Activated T-helper 1 cell treated with anti-CD3 and anti-CD28 coated beads, Interleukin-12 subunit alpha, Interleukin-12 subunit beta, Interleukin-2, Interleukin-4 antibody, amounts not matched to agents 30 ng/mL and 10 ng/mL and 1 ng/mL, durations not matched to agents 14 hours and 24 hours and 36 hours (primary cell): ENCODE measurements at places on chromosomes 12 and 14.

DNA sequence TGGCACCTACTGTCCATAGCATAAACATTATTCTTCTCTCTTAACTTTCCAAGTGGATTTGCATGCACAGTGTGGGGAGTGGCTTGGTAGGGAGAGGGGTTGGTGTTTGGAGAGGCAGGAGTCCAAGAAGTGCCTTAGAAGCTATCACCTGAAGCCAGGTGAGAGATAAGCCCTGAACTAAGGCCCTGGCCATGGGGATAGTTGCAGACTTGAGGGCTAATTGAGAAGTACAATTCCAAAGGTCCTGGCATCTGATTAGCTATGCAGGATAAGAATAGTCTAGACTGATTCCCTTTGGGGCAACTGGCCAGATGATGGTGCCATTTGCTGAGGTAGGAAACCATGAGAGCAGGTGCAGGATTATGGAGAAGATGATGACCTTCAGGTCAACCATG lies 2.0 kb upstream of the PCK2 start:
- DNase-seq = no peak

DNA sequence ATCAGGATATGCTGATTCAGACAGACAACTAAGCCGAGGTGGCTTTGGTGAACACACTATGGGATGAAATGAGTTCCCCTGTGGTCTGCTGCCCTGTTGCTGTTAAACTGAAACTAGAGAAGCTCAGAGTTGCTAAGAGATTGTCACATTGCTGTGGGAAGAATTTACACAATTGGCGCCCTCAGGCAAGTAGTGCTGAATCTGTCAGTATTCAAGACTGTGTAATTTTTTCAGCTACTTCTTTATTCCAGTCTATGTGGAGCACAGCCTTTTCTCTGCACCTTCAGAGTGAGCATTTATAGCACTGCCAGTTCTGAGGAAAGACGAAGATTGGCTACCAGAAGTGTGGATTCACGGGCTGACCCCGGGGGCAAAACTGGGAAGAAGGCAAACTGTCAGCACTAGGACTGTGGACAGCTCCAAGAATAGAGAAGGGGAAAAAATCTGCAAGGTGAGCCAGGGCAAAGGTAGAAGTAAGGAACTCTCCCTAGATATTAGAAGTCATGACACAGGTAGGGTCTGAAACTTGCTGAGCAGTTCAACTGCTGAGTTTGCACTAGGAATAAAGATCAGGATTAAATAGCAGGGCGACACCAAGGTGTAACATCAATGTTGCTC lies 218.8 kb upstream of the TMPO start:
- DNase-seq = no peak

GRCh38 chr14:79404874-79405511 lies 806.3 kb downstream of the DIO2 start:
- no peak for DNase-seq

GRCh38 chr14:33279865-33280264 lies 341.2 kb downstream of the NPAS3 start:
- no peak for DNase-seq

DNA sequence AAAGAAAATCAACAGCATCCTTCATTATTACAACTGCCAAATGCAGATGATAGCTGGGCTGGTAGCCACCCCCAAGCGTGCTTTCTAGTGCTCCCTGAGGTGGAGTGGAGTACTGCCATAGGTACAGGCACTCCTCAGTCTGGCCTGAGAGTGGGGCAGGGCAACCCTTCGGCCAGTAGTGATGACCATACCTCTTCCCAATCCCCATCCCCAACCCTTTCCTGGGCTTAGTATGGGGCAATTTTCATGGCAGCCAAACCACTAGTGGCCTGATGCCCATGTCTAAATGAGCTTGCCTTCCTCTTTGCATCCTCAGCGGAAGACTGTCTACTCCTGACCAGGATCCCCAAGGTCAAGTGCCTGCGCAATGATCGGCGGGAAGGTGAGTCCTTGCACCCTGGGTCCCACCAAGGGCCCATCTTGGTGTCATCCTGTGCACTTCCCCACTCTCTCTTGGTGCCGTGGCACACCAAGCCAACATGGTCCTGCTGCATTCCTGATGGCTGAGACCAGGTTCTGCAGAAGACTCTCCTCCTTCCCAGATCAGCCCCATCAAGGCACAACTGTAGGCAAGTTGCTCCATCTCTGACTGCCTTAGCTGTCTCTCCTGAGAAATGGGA lies 65.8 kb downstream of the GALNT16 start:
- no peak for DNase-seq
